Retinal pigment epithelial cell (primary cell): ENCODE measurements at places on chromosomes 7 and 10.

GRCh38 chr10:7551950-7552716 is 114.6 kb downstream of the ITIH5 start:
- no peak for DNase-seq

GRCh38 chr7:7772397-7772821 is 54.0 kb upstream of the RPA3 start:
- no peak for DNase-seq

DNA sequence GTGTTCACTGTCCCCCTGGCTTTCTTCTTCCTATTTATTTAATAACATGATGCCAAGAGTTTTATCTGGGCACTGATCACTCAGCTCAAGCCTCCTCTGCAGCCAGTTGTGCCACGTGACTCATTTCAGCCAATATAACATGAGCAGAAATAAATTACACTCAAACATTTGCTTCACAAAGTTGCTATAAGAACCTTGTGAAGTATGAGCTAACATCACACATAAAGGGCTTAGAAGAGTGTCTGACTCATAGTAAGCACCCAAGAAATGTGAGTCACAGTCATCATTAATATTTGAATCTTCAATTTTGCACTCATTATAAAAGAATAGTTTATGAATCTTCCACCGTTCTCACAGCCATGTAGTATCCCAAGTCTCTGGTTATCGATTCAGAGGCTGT is 414.6 kb upstream of the NPVF start:
- peak; percentile 74 for DNase-seq

- no peak for DNase-seq
Observed at GRCh38 chr10:89785095-89785494, 83.7 kb downstream of the KIF20B start.

- DNase-seq = no peak
Observed at GRCh38 chr7:927031-927671, 27.3 kb downstream of the ADAP1 start.

DNA sequence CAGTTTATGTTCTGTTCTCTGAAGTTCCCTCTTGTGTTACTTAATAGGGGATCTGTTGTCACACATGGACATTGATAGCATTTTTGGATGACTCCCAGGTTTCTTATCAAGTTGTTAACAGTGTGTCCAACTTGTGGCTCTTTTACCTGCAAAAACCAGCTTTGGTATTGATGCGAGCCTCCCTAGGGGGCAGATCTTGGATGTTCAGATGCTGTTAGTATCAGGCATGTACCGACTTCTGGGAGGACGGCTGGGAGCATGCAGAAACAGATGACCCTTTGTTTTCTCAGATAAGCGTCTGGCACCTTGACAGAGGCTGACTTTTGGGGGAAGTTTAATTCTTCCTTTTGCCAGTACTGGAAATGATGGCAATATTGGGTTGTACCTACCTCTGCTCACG is 2.2 kb downstream of the PLPP4 start:
- no peak for DNase-seq

DNA sequence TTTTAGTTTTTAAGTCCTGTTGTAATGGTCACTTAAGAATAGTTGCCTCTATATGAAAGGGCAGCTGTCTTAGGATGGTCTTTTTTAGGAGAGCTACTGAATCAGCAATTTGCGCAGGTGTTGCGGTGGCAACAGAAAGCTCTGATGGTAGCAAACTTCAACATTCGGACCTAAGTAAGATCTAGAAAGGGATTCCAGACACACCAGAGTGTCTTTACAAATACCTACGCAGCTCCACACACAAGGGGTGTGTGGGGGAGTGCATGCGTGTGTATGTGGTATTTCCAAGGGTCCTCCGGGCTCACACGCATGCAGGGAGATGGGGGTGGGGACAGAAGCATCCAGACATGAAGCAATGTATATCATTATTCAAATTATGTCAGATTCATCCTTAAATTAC is 438.6 kb upstream of the MGMT start:
- no peak for DNase-seq

DNA sequence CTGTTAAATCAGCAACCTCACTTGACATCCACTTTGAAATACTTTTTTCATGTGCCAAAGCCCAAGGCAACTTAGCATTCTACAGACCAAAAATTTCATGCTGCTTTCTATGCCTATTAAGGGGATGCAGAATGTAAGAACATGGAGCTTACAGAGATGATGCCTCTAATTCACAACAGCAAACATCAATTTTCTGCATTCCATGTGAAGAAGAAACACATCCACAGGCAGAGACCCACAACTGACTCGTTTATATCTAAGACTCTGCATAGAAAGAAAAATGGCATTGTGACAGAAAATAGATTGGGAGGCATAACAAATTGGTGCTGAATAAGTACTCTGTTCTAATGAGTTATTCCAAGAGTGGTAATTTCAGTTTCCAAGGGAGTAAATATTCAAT is 107.6 kb downstream of the SGMS1 start:
- no peak for DNase-seq

- no peak for DNase-seq
Observed at GRCh38 chr10:110460111-110460809, 37.4 kb upstream of the DUSP5 start.

- DNase-seq = no peak
Observed at GRCh38 chr7:81449105-81449504, 320.7 kb downstream of the HGF start.

DNA sequence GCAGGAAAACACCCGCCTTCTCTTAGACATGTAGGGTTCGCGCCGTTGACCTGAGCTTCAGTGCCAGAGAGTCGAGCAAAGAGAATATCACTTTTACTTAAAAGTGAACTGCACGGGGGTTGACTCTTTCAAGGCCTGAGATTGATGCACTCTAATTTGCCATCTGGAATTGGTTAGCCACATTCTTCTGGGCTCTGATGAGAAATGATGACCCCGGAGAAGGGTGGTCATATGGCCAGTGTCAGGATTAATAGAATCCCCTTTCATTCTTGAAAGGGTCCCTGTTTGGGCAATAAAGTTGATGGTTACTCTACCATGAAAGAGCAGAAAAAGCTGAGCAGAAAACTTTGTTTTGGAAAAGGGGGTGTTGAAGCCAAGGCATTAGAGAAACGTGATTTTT is 31.2 kb downstream of the GRK5 start:
- DNase-seq = no peak

DNA sequence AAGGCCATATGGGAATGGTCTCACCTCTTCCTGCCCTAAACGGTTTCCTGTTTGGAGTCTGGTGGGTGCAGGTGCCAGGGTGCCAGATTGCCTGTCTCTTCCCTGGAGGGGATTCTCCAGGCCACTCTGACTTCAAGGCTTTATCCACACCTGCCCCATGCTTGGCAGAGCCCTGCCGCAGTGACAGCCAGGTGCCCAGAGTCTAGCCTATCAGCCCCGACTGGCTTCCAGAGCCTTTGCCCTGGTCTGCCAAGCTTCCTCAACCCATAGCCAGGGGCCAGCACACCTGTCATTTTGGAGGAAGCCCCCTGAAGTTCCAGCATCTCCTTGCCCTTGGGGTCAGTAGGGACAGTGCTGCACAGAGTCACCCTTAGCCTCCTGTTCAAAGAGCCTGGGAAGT is 21.6 kb downstream of the TBATA start:
- DNase-seq = no peak

DNA sequence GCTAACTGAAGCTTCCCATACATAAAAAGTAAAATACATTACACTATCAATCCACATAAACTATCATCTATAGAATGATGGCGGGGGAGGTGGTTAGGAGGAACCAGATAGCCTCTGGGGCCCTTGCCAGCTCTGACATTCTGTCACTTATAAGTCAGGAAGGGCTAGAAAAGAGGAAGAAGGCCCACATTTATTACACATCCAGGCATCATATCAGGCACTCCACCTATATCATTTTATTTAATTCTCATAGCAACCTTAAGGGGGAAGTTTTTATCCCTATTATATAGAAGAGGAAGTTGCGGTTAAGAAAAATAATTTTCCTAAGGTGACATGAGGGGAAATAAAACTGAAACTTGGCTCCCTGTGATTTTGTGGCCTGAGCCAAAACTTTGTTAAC is 29.9 kb downstream of the HEPACAM2 start:
- no peak for DNase-seq

GRCh38 chr7:43585562-43585961 is 2.7 kb downstream of the STK17A start:
- DNase-seq = no peak

DNA sequence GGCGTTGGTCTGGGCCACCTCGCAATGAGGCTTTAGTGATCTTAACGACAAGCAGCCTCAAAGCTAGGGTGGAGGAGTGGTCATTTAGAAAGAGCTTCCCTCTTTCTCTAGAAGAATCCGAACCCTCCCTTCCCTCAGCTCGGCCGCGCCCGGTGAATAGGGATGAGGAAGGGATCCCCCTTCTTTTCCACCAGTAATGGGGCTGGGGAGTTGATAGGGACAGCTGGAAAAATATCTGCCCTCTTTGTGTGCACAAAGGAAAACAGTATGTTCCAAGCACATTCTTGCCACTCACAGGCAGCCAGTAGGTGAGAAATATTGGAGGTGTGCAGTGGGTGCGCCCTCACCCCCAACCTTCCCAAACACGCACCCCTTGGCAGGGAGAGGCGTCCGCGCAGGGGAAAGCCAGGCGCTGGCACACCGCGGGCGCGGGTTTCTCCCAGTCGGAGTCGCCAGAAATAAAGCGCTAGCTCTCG is 6.5 kb downstream of the DLX5 start:
- DNase-seq = no peak

DNA sequence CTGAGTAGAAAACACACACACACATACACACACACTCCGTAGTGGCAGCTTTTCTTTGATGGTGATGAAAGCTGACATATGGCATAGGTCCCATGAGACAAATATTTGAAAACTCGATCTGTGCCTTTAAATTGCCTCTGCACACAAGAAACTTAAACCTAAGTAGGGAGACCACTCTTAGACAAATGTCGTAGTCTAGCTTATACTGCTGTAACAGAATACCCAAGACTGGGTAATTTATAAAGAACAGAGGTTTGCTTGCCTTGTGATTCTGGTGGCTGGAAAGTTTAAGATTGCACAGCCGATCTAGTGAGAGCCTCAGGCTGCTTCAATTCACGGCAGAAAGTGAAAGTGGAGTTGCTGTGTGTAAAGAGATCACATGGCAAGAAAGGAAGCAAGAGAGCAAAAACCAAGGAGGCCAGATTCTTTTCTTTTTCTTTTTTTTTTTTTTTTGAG is 489.4 kb upstream of the SORCS1 start:
- peak; percentile 86 for DNase-seq
